ENCODE measurements at places on chromosomes 12 and 14.

DNA sequence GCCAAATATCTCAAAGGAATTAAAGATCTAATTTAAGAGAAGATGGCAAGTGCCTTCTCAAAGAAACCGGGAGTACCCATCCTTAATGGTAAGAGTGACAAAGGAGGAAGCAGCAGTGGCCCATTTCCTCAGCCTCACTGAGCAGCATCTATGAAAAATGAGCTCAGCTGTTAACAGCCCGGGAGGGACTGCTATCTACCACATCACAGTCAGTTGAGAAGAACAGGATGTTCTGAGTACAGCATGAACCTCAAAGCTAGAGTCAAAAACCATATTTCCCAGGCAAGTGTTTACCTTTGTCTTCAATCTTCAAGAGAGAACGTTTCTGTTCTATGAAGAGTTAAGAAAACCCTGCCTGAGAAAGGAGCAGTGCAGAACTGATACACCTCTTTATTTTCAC, 115.0 kb downstream of the BTG1 start:
- no peak for DNase-seq

DNA sequence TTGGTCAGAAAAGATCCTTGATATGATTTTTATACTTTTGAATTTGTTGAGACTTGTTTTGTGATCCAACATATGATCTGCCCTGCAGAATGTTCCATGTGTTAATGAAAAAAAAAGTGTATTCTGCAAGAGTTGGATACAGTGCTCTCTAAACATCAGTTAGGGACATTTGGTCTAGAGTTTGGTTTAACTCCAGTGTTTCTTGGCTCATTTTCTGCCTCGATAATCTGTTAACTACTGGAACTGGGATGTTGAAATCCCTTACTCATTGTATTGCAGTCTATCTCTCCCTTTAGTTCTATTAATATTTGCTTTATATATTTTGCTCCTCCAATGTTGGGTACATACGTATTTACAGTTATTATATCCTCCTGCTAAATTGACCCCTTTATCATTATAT, 18.3 kb upstream of the TXNRD1 start:
- no peak for DNase-seq

GRCh38 chr12:100234166-100234565, 32.7 kb downstream of the DEPDC4 start:
- DNase-seq, result no peak

DNA sequence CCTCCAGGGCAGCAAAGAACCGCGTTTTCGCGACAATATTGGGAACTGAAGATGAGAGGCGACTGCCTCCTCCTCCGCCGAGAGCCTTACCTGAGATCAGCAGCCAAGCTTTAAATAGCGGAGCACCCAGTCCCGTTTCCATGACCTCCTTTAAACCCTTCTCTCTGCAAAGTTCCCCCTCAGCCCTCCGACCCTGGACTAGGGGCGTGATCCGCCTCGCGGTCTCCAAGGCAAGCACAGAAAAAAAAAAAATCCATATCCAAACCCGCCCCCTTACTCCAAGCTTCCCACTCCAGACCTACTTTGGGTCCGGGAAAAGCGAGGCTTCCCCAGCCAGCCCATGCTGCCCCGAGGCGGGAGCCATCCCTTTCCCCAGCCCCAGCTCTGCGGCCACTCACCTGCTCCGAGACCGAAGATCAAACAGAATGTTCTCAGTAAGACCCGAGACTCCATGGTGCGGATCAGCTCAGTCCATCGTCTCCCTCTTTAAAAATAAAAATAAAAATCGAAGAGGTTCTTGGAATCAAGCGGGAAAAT, 630 bp downstream of the NELL2 start:
- no peak for DNase-seq

All from GM12891 (cell line).